ENCODE measurements at places on chromosomes 1 and 21. TPM values are rescaled to one million over a fixed set of nuclear protein-coding genes. Genes with fewer than 3 reads are reported as not detected.

The SMIM12 gene
- total RNA-seq, result 36.2 TPM

The CNR2 gene
- 0.09 TPM for total RNA-seq

The KCNA3 gene
- total RNA-seq, result 0.85 TPM

The PADI3 gene
- not detected for total RNA-seq

The RHBDL2 gene
- total RNA-seq, result 0.22 TPM

The KPRP gene
- not detected for total RNA-seq

The ZNF684 gene
- total RNA-seq, result 7.0 TPM

The PSMB2 gene
- total RNA-seq, result 36.5 TPM

The FAM78B gene
- total RNA-seq, result 2.8 TPM

The HNRNPCL2 gene
- not detected for total RNA-seq

The MSH4 gene
- total RNA-seq, result 1.6 TPM

The C1orf87 gene
- not detected for total RNA-seq

The TNNI3K gene
- 9.6 TPM for total RNA-seq

All from sciatic nerve (tissue), 2 donors.